ENCODE measurements at places on chromosomes 1 and 21.

GRCh38 chr1:229025576-229025975 lies 245.3 kb upstream of the RAB4A start:
- no peak for DNase-seq

GRCh38 chr1:180594723-180595122 lies 36.0 kb downstream of the OVAAL start:
- no peak for DNase-seq

DNA sequence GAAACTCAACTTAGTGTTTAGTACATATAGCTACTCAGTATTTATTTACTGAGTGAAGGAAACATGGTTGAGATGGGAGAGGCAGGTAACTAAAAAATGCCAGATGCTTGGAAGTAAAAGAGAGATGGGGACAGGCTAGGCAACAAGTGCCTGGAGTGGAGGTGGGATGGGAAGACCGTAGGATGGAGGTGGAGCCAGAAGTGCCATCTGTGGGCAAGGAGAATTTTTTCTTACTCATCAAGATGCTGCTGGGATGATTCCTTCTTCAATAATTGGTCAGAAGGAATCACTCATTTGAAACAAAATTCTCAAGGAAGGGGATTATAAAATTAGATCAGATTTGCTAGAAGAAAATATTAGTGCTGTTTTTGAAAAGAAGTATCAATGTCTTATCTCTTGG lies 72.9 kb downstream of the IFI44 start:
- no peak for DNase-seq

- no peak for DNase-seq
These were observed 117.1 kb upstream of the IFFO2 start for GRCh38 chr1:19073311-19074186.

DNA sequence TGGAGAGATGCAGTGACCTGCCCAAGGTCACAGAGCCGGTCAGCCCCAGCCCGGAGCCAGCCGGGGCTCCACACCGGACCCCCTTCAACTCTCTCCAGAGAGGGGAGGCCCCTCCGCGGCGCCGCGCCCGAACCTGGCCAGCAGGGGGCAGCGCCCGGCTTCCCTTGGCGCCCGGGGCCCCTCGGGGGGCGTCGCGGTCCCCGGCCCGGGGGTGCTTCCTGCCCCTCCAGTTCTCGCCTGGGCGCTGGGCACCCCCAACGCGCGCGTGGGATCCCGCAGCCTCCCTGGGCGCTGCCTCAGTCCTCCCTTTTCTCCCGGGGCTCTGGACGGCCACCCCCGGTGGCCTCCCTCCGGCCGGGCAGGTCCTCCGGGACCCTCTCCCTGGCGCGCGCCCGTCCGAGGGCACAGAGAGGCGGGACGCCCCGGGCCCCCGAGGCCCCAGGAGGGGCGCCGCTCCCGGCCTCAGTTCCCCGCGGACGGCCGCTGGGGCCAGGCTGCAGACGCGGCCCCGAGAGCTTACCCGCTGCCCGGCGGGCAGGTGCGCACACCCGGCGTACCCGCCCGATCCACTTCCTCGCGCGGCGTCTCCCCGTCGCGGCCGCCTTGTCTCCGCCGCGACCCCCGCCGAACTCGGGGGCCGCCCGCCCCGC lies 406 bp downstream of the HTR1D start:
- DNase-seq = no peak

- no peak for DNase-seq
These were observed 53.0 kb downstream of the BACH1 start for GRCh38 chr21:29351691-29352090.

DNA sequence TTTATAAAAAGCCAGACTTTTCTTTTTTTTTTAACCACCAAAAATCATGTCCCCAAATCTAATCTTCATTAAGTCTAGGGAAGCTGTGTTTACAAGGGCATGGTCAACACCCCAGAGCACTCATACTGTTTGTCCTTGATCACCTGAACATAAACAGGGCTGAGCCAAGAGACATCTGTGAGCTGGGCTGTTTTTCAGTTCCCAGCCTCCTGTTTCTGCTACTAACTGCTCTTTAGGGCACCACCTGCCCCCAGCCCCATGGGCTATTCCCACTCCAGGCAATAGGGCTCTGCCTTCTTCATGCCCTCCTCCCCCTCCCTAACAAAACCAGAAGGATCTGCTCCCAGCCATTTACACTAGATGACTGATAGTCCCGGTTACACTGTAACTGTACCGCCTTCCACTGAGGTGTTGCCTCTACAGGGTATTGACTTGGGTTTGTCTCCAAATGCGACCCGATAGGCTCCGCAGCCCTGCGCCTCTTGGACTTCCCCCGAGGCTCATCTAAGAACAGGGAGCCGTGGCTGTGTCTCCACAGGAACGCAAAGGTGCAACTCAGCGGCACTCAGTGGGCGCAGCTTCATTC lies 11.7 kb upstream of the SLC26A9 start:
- no peak for DNase-seq

GRCh38 chr1:19123837-19124236 lies 86.2 kb downstream of the UBR4 start:
- DNase-seq = no peak

DNA sequence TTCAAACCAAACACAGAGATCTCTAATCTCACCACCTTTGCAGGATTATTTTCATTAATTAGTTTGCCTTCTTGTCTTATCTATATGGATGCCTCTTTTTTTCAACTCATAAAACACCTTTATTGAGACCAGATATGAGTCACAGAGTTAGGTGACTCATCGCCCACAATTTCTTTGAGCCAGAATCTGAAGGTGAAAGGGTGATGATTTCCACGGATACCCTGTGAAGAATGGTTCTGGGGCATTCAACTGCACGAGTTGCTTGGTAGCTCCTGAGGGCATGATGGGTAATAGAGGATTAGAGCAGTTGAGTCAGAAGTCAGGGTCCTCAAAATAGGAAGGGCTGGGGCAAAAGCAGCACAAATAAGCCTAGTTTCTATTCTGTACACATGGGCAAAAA lies 128.2 kb downstream of the TBX19 start:
- no peak for DNase-seq

DNA sequence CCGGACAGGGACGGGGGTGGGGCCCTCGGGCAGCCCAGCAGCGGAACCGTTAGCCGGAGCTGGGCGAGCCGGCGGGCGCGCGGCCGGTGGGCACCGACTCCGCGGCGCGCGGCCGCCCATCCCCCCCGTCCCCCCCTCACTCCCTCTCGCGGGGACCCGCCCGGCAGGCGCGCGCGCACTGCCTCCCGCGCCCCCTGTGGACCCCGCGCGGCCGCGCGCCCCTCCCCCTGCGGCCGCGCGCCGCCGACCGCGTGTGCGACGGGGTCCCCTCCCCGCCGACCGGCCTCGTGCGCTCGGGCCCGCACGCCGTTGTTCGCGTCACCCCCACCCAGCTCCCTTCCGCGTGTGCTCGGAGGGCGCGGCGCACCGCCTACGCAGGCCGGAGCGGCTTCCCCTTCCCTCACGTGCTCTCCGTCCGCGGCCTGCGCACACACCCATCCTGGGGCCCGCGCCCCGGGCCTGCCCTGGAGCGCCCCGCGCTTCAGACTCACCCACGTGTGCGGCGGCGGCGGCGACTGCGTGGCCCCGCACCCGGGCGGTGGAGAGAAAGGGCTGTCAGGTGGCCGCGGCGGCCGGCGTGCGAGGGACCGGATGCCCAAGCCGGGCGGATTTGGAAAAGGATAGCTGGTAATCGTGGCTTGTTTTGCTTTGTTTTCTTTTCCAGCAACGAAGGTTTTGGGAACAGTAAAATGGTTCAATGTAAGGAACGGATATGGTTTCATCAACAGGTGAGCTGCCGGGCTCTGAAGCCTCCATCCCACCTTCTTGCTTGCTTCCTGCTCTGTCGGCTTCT lies 717 bp downstream of the YBX1 start:
- peak; percentile 85 for DNase-seq

DNA sequence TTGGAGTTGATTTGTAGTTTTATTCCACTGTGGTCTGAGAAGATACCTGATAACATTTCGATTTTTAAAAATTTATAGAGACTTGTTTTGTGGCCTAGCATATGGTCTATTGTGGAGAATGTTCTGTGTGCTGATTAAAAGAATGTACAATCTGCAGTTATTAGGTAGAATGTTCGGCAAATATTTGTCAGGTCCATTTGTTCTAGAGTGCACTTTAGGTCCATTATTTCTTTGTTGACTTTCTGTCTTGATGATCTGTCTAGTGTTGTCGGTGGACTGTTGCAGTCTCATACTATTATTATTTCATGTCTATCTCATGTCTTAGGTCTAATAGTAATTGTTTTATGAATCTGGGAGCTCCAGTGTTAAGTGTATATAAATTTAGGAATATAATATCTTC lies 116.8 kb downstream of the NME7 start:
- DNase-seq = no peak

GRCh38 chr21:39483917-39484316 lies 32.1 kb downstream of the SH3BGR start:
- no peak for DNase-seq

DNA sequence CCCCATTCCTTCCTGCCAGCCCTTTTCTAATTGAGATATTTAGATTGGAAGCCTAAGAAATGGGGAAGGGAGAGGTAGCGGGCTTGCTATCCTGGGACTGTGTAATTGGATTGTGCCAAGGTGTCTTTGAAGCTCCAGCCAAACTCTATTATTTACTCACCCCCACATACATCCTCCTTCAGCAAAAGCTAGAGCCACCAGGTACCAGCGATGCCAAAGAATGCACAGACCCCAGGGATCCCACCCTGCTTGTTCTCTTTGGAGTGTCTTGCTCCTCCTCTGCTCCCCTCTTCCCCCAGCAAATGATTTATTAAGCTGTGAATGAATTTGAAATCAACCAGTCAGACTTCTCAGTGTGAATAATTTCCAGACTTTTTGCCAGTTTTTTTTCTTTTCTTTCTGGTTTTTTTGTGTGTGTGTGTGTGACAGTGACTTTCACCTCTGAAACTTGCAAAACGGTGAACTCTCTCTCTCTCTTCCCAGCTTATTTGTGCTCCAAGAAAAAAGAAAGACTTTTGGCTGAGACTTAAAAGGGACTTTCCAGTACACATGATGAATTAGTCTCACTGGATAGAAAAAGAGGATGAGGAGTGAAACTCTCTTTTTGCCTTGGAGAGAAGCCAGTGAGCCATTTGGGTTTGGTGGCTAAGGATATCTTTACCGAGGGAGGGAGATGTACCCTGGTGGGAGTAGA lies 1.8 kb downstream of the VASH2 start:
- DNase-seq = no peak

- DNase-seq = no peak
These were observed 9.8 kb downstream of the CBR1 start for GRCh38 chr21:36079671-36080070.

DNA sequence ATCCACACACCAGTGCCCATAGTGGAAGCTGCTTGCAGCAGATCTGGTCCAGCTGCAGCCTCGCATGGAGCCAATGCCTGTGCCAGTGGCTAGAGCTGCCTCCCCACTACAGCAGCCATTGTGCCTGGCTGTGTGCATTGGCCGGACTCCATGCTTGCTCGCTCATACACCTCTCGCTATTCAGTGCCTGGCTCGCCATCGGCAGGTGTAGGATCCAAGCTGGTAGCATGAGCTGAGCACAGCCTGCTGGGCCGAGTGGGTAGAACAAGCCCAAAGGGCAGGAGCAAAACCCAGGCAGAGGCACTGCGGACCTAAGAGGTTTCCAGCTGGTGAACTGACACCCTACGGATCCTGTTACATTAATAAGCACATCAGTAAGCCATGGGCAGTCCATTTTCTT lies 1184.1 kb downstream of the AMY1C start:
- DNase-seq = no peak

- peak; percentile 36 for DNase-seq
These were observed 34.0 kb downstream of the C2CD2 start for GRCh38 chr21:41919666-41920398.

- DNase-seq = peak; percentile 83
These were observed 79.5 kb downstream of the BEND5 start for GRCh38 chr1:48697066-48697707.

DNA sequence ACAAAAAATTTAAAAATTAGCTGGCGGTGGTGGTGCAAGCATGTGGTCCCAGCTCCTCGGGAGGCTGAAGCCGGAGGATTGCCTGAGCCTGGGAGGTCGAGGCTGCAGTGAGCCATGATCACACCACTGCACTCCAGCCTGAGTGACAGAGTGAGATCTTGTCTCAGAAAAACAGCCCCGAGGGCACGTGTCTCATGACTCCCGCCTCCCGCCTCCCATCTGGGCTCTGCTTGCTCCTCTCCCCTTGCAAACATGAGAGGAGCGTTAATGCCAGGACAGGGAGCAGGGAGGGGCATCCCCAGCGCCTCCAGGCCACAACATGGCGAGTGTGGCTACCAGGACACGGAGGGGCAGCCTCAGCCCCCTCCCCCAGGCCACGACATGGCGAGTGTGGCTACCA lies 28.3 kb downstream of the FAAP20 start:
- DNase-seq = no peak

GRCh38 chr1:233544304-233544703 lies 69.6 kb upstream of the KCNK1 start:
- DNase-seq = no peak

DNA sequence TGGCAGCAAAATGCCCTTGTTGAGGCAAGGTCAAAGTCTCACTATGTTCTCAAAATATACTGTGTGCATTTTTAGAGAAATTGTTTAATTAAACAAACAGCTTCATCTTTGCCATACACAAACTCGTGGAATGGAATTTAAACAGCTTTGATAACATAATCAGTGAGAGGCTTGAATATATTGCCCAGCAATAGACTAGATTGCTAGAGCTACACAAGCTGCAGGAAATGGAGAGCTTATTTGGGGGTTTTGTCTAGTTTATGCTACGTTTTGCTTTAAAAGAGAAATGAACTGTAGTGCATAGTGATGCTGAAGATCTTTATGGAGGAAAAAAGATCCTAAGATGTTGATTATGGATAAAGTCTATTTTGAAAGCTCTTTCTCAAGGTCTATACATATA lies 166.8 kb upstream of the HMCN1 start:
- DNase-seq = no peak

Measured in sciatic nerve (tissue), 2 donors.